ENCODE measurements at places on chromosomes 5 and 9.

GRCh38 chr9:90306158-90306557 lies 336.5 kb downstream of the DIRAS2 start:
- peaks cover 3% of the 10 kb centered on the region for H3K4me1 ChIP-seq
- no peak for DNase-seq
- H3K27ac ChIP-seq, result no peak overlapping the region
- no peaks in the 10 kb centered on the region for H3K36me3 ChIP-seq

DNA sequence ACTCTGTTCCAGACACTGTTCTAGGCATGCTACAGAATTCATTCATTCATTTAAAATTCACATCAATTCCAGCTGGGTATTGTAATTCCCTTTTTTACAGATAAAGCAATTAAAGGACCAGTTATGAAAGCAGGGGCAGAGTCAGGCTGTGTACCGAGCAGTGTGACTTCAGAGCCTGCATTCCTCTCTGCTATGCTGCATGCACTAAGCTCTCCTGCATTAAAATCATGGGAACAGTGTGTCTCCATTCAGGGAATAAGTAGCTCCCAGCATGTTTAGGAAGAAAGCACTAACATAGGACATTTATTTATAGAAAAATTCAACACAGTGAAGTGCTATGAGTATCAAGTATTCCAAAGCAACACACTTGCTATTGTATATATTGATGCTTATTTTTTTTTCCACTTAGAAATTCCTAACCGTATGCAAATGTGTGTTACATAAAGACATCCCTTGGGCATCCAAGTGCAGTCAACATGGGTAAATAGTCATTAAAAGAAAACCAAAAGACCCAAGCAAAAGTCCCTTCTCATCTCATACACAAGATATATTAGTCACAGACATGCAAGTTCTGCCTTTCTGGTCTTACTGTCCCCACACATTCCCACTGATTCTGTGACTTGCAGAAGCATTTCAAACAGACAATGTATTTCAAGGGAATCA lies 173.7 kb downstream of the GABRB2 start:
- H3K36me3 ChIP-seq, result no peaks in the 10 kb centered on the region
- H3K27me3 ChIP-seq, result no peaks in the 10 kb centered on the region
- H3K4me1 ChIP-seq, result no peaks in the 10 kb centered on the region
- H3K4me3 ChIP-seq, result no peak overlapping the region

- peaks cover 5% of the 10 kb centered on the region for H3K4me1 ChIP-seq
- no peaks in the 10 kb centered on the region for H3K27me3 ChIP-seq
- peak overlapping the region; percentile 68 for H3K27ac ChIP-seq
- H3K36me3 ChIP-seq, result no peaks in the 10 kb centered on the region
- no peak for DNase-seq
- no peak overlapping the region for H3K4me3 ChIP-seq
Measured at GRCh38 chr5:859798-860296, 9.1 kb upstream of the ZDHHC11 start.

DNA sequence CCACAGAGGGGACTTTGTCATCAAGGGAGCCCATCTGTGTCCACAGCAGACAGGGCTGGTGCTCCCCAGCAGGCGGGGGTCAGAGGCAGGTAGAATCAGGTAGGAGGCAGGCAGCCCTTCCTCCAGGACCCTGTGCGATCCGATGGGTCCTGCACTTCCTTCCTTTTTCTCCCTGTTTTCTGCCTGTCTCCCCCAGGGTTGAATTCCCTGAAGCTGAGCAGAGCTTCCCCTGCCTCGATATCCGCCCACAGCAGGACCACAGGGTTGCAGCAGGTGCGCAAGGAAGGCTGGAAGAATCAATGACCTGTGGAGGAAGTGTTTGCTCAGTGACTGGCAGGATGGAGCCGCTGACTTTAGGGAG lies 69.2 kb downstream of the MRPL36 start:
- H3K27ac ChIP-seq, result no peak overlapping the region
- H3K27me3 ChIP-seq, result peaks cover 38% of the 10 kb centered on the region
- H3K4me3 ChIP-seq, result no peak overlapping the region
- DNase-seq, result no peak
- H3K36me3 ChIP-seq, result no peaks in the 10 kb centered on the region
- no peaks in the 10 kb centered on the region for H3K4me1 ChIP-seq

- no peak overlapping the region for H3K4me3 ChIP-seq
- no peaks in the 10 kb centered on the region for H3K36me3 ChIP-seq
- H3K27ac ChIP-seq, result no peak overlapping the region
- DNase-seq, result no peak
Measured at GRCh38 chr5:168353216-168353957, 61.9 kb downstream of the WWC1 start.

- no peak overlapping the region for H3K27ac ChIP-seq
- no peak overlapping the region for H3K4me3 ChIP-seq
- DNase-seq, result no peak
- peaks cover 40% of the 10 kb centered on the region for H3K4me1 ChIP-seq
Measured at GRCh38 chr5:40386289-40386688, 293.4 kb upstream of the PTGER4 start.

DNA sequence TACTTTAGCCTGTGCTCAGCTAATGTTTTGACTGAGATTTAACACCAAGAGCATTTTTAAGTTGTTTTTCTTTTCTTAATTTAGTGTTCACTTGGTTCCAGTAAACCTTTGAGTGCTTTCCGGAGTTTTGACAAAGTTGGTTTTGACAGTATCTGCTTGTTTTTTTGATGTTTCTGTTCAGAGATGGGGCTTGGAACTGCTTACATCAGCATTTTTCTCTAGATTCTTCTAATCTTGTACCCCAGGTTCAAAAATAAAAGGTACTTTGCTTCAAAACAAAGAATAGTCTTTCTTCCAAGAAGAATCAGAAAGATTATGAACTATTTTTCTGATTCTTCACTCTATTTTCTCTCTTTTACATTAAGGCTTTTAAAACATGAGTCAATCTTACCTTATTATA lies 132.2 kb downstream of the DPYSL3 start:
- H3K27ac ChIP-seq, result no peak overlapping the region
- H3K27me3 ChIP-seq, result no peaks in the 10 kb centered on the region
- no peaks in the 10 kb centered on the region for H3K4me1 ChIP-seq
- no peaks in the 10 kb centered on the region for H3K36me3 ChIP-seq

DNA sequence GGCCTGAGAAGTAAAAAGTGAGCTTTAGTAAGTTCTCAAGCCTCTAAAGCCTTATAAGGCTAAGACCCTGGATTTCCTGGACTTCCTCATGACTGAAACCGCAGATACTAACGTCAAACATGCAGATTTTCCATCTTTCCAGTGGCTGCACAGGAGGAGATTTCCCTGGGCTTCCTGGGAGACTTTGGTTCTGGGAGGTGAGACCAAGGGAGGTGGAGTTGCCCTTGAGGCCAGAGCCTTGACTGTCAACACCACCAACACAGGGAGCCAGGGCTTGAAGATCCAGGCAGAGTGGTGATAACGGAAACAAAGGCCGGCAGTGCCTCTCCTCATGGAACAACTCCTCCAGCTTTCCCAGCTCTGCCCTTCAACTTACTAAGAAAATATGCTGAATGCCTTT lies 144.7 kb upstream of the LRRTM2 start:
- H3K27me3 ChIP-seq, result no peaks in the 10 kb centered on the region
- peaks cover 30% of the 10 kb centered on the region for H3K36me3 ChIP-seq
- no peaks in the 10 kb centered on the region for H3K4me1 ChIP-seq
- H3K27ac ChIP-seq, result no peak overlapping the region
- H3K4me3 ChIP-seq, result no peak overlapping the region
- DNase-seq, result no peak

GRCh38 chr5:157269165-157269671 lies 3.3 kb downstream of the CYFIP2 start:
- DNase-seq, result no peak
- H3K4me1 ChIP-seq, result peaks cover 89% of the 10 kb centered on the region
- H3K27ac ChIP-seq, result peak overlapping the region; percentile 84

- H3K36me3 ChIP-seq, result no peaks in the 10 kb centered on the region
- H3K27me3 ChIP-seq, result no peaks in the 10 kb centered on the region
- H3K27ac ChIP-seq, result no peak overlapping the region
- H3K4me1 ChIP-seq, result peaks cover 25% of the 10 kb centered on the region
- DNase-seq, result no peak
Measured at GRCh38 chr5:115267617-115268016, 4.9 kb upstream of the PGGT1B start.

DNA sequence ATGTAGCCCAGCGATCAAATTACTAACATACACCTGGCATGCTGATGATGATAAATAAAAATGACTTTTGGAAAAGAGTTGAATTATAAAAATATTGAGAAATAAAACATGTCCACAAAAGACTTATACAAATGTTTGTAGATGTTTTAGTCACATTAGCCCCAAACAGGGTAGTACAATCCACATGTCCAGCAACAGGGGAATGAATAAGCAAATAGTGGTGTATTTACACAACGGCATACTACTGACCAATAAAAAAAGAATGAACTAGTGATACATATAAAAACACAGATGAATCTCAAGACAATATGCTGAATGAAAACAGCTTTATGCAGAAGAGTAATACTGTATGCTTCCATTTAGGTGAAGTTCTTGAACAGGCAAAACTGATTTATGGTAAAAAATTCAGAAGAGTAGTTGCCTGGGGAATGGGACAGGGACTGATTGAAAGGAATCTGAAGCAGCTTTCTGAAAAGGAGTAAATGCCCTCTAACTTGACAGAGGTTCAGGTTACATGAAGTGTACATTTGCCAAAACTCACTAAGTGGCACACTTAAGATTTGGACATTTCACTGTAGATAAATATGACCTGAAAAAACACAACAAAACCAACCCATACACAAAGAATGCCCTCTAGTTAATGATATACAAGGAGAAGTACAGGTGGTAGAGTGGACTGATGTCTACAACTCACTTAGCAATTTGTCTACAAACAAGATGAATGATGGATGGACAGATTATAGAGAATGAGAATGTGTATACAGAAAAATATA lies 35.4 kb downstream of the ACTL7A start:
- no peak for DNase-seq
- no peaks in the 10 kb centered on the region for H3K27me3 ChIP-seq
- peaks cover 55% of the 10 kb centered on the region for H3K36me3 ChIP-seq

GRCh38 chr9:134546746-134547145 lies 94.9 kb upstream of the COL5A1 start:
- no peak overlapping the region for H3K4me3 ChIP-seq
- H3K4me1 ChIP-seq, result no peaks in the 10 kb centered on the region
- peaks cover 7% of the 10 kb centered on the region for H3K36me3 ChIP-seq
- DNase-seq, result no peak
- peaks cover 4% of the 10 kb centered on the region for H3K27me3 ChIP-seq
- no peak overlapping the region for H3K27ac ChIP-seq

DNA sequence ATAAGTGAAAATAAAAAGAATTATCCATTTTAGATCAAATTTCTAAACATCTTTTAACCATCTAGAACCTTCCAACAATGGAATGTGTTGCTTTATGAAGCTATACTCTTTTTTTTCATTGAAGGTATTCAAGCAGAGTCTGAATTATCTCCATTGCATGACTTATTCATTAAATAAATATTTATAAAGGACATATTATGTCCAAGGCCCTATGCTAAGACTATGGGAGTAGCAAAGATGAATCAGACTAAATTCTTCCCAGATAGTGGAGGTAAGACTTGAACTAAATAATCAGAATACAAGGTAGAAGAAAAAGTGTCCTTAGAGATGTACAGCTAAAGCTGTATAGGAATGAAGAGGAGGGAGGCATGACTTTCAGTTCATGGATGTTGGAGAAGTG lies 215.5 kb upstream of the RGMB start:
- no peaks in the 10 kb centered on the region for H3K27me3 ChIP-seq
- no peaks in the 10 kb centered on the region for H3K4me1 ChIP-seq
- H3K36me3 ChIP-seq, result no peaks in the 10 kb centered on the region
- no peak overlapping the region for H3K27ac ChIP-seq
- no peak for DNase-seq
- H3K4me3 ChIP-seq, result no peak overlapping the region

DNA sequence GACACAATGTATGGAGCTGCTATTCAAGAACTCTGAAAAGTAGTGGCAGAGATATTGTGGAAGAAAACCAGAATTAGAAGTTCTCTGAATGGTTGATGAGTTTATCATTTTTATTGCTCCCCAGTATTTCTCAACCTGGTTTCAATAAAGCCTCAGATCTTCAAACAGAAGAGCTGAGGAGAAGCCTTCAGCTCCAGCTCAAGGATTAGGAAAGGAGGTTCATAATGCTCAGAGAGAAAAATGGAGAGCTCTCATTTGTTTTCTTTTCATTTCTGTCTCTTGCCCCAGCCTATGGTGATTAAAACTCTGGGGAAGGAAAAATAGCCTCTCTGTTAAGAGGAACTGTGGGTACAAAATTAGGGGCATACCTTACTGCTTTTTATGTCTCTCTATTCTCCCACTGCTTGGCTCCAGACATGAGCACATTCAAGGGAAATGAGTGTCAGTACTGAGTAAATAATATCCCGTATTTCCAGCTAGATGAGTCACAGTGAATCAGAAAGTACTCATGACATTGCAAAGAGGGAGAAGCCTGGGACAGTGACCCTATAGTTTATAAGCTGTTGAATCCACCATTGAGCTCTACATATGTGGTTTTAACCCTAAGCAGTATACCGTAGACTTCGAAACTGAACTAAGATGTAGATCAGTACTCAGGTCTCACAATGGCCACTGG lies 138.1 kb downstream of the EMB start:
- no peaks in the 10 kb centered on the region for H3K27me3 ChIP-seq
- H3K4me3 ChIP-seq, result no peak overlapping the region
- no peak for DNase-seq
- peaks cover 9% of the 10 kb centered on the region for H3K4me1 ChIP-seq
- no peak overlapping the region for H3K27ac ChIP-seq

- H3K4me1 ChIP-seq, result peaks cover 7% of the 10 kb centered on the region
- peak; percentile 12 for DNase-seq
- no peak overlapping the region for H3K27ac ChIP-seq
- H3K27me3 ChIP-seq, result no peaks in the 10 kb centered on the region
Measured at GRCh38 chr5:16791036-16791705, 144.9 kb downstream of the MYO10 start.

DNA sequence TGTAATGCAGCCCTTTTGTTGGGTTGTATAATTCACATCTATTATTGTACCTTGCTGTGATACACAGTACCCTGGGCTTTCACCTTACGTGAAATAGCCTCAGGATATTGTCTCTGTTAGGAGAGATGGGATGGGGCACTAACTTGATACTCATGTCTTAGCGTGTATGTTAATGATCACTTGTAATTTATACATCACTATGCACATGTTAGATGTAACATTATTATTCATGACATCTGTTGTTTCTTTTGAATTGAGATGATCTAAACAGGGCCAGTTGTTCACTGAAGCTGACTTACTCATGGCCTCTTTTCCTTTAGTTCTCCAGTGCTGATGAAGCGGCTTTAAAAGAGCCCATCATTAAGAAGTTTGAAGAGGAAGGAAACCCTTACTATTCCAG lies 65.2 kb downstream of the MCCC2 start:
- peaks cover 55% of the 10 kb centered on the region for H3K36me3 ChIP-seq
- H3K4me3 ChIP-seq, result no peak overlapping the region
- DNase-seq, result no peak
- no peaks in the 10 kb centered on the region for H3K27me3 ChIP-seq
